ENCODE measurements at places on chromosomes 4 and X.

DNA sequence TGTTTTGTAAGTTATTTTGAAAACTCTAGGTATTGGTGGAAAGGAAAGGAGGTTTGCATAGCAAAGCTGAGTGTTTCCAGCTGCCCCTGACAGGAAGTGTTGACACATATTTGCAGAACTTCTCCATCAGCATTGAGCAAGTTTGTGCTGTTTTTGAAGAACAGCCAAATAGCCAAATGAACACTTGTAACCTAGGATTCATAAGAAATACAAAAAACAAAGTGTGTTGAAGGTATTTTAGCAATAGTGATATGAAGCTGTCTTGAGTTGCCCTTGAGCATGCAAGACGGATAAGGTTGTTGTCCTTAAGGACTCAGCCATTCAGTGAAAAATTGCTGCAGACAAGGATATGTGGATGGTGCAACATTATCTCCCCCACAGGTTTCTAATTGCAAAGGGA is 68.3 kb upstream of the PGM2 start:
- peak; percentile 43 for DNase-seq

GRCh38 chr4:28225689-28226353 is 1365.2 kb downstream of the STIM2 start:
- DNase-seq, result no peak

DNA sequence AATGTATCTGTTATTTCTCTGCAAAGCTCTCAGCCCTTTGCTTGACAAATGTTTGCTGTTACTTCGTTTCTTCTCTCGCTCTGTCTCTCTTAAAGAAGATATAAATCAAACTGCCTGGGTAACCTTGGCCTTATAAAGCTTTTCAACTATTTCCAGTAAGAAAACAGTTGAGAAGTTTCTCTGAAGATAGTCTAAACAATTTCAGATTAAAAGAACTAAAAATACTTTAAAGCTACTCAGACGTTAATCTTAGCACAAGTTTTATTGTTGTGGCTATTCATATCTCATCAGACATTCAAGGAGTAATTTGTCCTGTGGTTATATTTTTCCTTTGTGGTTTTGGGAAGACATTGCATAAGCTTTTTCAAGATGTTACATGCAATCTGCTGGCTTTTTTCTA is 22.6 kb downstream of the HOPX start:
- no peak for DNase-seq

DNA sequence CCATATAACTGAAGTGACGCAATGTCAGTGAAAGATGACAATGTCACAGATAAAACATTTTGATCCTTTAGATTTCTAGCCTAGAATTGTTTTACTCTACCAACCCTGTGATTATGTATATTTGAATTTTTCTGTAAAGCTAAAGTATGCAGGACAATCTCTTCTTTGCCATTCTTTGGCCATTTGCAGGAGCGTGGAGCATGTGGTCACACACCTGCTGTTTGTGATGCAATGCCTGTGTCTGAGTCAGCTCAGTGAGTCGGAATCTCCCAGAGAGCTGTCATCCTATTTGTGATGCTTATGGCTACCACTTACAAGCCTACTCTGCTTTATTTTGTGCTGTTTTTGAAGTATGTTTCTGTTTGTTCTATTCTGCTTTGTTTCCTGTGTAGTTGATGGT is 214.5 kb downstream of the NAF1 start:
- no peak for DNase-seq

DNA sequence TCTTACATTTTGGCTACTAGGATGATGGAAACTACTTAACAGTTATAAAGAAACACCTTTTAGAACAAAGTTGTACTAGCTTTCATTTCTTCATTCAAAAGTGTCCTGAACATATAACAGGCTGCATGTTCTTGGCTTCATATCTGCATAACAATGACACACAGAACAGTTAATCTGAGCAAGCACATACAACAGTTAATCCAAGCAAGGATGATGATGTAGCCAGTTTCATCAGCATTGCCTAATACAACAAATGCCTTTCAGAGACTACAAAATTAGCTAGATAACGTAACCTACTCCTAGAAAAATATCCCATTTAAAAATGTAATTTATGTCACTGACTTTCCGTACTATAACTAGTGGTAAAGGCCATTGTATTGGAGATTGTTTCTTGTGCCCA is 182.1 kb downstream of the SCFD2 start:
- DNase-seq, result no peak

DNA sequence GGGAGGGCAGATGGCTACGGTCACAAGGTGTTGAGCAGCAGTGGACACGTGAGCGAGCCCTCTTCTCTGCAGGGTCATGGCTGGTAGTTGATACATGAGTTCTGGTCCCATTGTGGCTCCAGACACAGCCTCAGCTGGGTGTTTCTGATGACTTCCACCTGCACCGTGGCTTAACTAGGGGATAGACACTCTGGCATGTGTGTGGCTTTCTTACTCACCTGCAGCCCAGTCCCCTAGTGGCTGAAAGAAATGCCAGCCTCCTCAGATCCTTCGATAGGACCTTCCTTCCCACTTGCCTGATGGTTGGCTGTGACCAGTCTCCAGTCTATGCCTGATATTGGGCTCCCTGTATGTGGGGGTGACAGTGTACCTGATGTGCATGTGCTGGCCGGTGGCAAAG is 5.0 kb downstream of the GPR78 start:
- no peak for DNase-seq

- no peak for DNase-seq
Observed at GRCh38 chr4:177351622-177352244, 42.1 kb downstream of the NEIL3 start.

- DNase-seq, result no peak
Observed at GRCh38 chrX:23668335-23668734, 1.0 kb downstream of the PRDX4 start.

GRCh38 chr4:80125252-80126177 is 52.5 kb upstream of the ANTXR2 start:
- no peak for DNase-seq

DNA sequence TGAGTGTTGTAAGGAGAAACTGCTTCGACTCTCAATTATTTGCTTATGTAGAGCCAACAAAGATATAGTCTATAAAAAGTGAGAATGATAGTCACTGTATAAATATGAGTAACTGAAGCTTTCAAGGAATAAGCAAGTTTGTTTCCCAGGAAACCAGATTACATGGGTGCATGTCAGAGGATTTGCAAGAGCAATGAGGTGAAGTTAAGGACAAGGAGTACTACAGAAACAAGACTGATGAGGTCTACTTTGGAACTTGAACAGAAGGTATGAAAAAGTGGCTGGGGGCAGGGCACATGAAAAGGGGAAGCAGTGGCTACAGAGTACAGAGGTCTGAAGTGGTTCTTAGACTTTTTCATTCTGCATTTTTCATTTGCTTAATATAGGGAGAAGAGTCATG is 321.0 kb upstream of the CXXC4 start:
- no peak for DNase-seq

DNA sequence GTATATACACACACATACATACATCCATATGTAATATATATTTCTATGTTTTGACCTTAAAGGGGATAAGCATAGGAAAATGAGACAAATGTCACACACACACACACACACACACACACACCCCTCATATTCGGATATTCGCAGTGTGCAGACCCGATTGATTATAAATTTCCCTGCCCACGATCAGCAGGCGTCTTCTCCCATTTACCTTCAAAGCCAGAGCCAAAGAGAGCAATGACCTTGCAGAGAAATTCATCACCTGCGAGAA is 488 bp downstream of the GPRIN3 start:
- DNase-seq, result no peak

GRCh38 chr4:156941940-156942548 is 29.6 kb downstream of the PDGFC start:
- DNase-seq, result peak; percentile 72

- DNase-seq, result no peak
Observed at GRCh38 chr4:2982012-2982411, 18.6 kb downstream of the GRK4 start.

GRCh38 chrX:108271397-108271787 is 166.8 kb downstream of the COL4A6 start:
- DNase-seq, result no peak

GRCh38 chr4:121711263-121712000 is 14.7 kb upstream of the ANXA5 start:
- peak; percentile 59 for DNase-seq

DNA sequence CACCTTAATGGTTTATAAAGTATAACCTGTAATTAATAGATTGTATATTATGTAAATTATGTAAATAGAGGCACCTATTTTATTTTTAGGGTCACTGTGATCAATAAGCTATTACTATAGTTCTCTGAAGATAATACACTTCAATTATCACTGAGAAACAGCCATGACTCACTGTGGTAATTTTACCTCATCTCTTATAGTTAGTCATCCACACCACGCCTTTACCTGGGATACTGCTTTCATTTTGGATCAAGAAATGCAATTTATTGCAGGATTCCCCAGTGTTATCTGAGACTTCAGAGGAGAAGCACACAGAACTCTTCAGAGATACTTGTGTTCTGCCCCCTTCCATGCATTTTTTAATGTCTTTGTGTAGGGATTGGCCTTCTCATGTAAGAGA is 348.1 kb upstream of the ATOH1 start:
- DNase-seq, result no peak

DNA sequence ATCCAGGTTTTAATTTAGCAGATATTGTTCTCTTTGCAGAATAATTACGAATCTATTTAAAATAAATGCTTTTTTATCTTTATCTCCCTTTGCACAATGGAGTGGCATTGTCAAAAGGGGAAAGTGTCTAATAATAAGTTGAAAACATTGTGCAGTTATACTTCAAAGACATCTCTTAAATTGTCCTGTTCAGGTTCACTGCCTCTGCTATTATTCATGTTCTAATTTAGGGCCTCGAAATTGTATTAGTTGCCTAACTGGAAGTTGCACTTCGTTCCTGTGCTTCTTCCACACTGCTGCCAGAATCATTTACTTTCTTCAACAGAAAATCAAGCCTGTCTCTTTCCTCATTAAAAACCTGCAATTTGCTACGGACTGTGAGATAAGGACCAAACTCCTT is 150.5 kb upstream of the SPRY1 start:
- no peak for DNase-seq

- peak; percentile 46 for DNase-seq
Observed at GRCh38 chrX:38754102-38754790, 47.0 kb upstream of the MID1IP1 start.

- DNase-seq, result no peak
Observed at GRCh38 chr4:104519588-104519987, 24.9 kb upstream of the CXXC4 start.

DNA sequence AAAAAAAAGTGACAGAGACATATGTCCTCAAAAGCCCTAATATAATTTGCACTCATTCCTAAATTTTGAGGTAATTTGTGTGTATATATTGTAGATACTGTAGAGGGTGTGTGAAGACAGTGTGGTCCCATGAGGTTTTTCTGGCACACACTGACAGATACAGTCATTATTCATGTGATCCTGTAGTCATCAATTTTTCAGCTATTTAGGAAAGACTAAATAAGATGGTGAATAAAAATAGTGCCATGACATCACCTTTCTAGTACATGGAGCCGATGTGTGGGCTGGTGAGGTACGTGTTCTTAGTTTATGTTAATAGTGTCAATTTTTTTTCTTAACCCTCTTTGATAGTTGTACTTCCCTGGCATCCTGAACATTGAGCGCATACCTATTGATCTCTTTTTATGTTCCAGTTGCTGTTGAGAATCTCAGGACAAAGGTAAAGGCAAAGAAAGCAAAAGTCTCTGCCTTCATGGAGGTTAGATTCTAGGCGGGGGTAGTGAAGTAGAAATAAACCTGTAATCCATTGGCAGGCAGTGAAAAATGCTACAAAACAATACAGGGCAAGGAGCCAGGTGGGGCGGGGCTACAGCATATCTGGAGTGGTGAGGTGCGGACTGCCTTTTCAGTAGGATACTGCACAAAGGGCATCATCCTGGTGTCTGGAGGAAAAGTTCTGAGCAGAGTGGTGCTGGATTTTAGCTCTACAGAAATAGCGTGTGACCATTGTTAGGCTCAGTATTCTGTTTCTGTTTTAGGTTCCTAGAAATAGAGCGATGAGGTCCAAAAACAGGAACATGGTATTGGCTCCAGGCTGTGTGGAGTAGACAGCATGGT is 93.8 kb downstream of the ARHGAP10 start:
- no peak for DNase-seq

- DNase-seq, result peak; percentile 33
Observed at GRCh38 chr4:186887291-186887700, 163.6 kb upstream of the FAT1 start.

DNA sequence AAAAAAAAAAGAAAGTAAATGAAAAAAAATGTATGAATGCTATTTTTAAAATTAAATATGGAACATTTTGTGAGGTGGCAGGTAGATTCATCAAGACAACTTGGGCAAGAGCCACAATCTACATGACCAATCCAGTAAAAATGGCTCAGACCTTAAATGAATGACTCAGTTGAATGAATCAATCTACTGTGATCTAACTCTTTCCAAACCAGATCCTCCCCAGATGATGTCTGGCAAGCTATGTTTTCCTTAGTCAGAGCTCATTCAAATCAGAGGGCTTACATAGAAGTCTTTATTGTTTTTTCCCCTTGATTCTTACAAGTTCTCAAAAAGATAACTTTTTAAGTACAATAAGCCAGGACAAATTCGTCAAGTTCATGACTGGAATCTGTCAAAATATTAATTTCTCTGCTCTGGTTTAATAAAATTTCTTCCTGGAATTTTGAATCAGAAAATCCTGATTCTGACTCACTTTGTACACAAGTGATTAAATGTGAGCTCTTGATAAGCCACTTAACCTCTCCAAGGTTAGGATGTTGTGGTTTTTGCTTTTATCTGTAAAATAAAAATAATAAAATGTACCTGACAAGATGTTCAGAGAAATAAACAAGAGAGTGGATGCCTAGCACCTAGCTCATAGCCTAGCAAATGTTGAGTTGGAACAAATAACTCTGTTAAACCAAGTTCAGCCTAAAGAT is 105.6 kb upstream of the SMIM31 start:
- DNase-seq, result no peak

- DNase-seq, result no peak
Observed at GRCh38 chrX:120736989-120737388, 107.1 kb upstream of the C1GALT1C1 start.

GRCh38 chr4:2136726-2137125 is 77.6 kb downstream of the NAT8L start:
- no peak for DNase-seq

GRCh38 chrX:112614640-112615039 is 65.1 kb downstream of the LHFPL1 start:
- no peak for DNase-seq
